Left ventricle myocardium superior (tissue), 1 donor: ENCODE measurements at places on chromosomes 16 and 17. TPM values are rescaled to one million over a fixed set of nuclear protein-coding genes. Genes with fewer than 3 reads are reported as not detected.

- DNase-seq = peak; percentile 60
Observed at GRCh38 chr16:85556456-85557082, 56.6 kb upstream of the GSE1 start.

GRCh38 chr16:565419-566330, 1.1 kb upstream of the NHLRC4 start:
- DNase-seq = no peak

Gene ADAD2
- total RNA-seq = not detected

- no peak for DNase-seq
Observed at GRCh38 chr17:80664217-80664790, 119.7 kb downstream of the RPTOR start.

GRCh38 chr17:21339011-21339410, 37.1 kb upstream of the KCNJ12 start:
- DNase-seq = no peak

DNA sequence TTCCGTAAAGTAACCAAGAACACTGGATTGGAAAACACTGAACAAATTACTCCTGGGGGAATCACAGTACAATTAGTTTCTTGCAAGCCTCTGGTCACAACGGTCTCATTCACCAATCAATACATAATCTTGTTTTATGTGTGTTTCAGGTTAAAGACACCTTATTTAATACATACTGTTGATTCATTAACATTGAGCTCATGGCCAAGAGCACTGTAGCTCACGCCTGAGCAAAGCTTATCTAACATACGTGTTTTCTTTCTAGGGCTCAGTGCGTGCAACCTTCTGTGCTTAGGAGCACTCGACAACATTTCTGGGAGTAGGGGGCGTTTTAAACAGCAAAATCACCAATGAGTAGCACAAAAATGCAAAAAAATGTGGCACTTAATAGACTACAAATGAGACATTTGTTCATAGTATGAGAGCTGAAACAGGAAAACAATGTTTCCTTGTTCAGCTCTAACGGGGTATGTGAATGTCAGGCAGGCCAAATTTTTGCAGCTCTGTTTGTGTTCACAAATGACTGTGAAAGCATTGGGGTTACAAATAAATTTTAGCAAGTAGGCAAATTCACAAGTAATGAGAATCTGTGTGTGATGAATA, 206.2 kb downstream of the CNTNAP4 start:
- no peak for DNase-seq

DNA sequence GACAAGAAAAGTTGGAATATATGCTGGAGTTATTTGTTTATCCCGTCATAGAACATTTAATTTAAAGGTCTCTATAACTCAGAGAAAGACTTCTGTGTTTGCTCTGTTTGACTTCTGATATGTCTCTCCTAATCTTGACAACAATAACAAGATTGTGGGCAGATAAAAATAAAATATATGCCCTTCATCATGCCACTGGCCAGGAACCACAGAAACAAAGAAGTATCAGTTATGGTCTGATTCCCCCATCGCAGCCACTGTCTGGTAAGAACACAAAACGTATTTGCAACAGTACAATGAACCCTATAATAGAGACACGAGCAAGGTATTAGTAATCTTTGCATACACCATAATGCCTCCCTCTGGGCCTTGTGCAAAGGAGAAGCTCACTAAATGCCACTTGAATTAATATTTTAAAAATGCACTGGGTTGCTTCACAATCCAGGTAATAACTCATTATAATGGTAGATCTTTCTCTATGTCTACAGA, 1498.3 kb downstream of the CDH11 start:
- DNase-seq = no peak

GRCh38 chr16:12455287-12455798, 348.3 kb downstream of the CPPED1 start:
- peak; percentile 79 for DNase-seq

DNA sequence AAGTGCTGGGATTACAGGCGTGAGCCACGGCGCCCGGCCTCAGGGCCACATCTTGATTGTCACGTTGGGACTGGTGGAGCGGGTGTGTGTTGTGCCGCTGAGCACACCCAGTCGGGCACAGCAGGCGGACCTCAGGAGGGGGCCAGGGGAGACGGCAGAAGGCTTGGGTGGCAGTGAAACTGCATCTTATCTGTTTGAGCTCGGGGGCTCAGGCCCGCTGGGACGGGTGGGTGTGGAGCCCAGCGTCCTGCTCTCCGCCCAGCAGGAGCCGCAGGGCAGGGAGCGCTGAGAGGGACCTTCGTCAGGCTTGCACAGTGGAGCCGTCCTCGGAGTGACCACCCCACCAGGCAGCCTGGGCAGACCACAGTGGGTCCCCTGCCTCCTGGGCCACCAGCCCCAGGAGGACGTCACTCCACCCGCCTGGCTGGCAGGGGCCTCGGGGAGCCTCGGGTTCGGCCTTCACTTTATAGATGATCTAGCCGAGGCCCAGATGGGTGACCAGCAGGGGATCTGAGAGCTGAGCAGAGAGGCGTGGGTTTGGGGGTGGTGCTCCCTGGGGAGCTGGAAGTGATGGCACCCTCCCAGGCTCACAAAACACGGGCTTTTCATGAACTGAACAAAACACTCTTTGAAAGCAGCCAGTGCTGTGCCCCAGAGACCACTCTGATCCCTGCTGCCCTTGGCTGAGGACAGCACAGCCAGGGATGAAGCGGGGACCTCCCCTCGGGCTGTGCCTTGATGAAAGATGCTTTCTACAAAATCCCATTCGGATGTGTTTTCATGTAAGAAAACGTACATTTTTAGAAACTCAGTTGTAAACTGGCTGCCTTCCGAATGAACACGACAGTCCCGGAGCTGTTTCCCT, 181.1 kb downstream of the SEC14L1 start:
- DNase-seq = no peak

DNA sequence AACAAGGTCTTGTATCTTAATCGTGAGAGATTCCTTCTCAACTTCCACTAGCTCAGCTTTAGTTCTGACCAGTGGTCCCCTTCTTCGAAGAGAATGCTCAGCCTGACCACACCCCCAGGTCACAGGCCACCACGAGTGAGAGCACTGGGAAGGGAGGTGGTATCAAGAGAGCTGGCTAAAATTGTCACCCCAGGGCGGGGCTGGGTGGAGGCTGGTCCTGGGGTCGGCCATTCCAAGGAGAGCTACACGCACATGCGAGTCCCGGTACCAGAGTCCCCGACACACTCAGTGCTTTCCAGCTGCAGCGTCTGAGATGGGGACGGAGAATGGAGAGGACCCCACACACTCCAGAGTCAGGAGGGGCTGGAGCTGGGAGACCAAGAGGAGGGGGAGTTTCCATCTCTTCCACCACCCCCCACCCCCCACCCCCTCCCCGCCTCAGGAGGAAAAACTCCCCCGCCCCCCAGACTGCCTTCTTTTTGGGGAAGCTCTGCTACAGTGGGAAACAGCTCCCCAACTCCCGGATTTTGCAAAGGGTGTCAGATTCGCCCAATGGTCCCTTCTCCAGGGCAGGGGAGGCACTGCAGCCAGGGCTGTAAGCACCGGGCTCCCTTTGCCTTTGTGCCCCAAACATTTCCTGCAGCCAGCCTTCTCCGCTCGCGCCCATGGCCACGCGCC, 1.6 kb downstream of the C1QL1 start:
- no peak for DNase-seq

- no peak for DNase-seq
Observed at GRCh38 chr17:78957128-78957527, 22.6 kb downstream of the LGALS3BP start.

Gene FOXL1
- total RNA-seq = 0.32 TPM

DNA sequence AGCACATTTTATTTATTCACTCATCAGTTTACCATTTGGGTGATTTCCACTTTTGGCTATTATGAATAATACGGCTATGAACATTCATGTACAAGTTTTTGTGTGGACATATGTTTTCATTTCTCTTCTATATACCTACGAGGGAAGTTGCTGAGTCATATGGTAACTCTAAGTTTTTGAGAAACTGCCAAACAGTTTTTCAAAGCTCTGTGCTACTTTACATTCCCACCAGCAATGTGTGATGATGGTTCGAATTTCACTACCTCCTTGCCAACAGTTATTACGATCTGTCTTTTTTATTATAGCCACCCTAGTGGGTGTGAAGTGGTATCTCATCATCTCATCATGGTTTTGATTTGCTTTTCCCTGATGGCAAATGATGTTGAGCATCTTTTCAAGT, 63.7 kb upstream of the MRTFB start:
- no peak for DNase-seq

DNA sequence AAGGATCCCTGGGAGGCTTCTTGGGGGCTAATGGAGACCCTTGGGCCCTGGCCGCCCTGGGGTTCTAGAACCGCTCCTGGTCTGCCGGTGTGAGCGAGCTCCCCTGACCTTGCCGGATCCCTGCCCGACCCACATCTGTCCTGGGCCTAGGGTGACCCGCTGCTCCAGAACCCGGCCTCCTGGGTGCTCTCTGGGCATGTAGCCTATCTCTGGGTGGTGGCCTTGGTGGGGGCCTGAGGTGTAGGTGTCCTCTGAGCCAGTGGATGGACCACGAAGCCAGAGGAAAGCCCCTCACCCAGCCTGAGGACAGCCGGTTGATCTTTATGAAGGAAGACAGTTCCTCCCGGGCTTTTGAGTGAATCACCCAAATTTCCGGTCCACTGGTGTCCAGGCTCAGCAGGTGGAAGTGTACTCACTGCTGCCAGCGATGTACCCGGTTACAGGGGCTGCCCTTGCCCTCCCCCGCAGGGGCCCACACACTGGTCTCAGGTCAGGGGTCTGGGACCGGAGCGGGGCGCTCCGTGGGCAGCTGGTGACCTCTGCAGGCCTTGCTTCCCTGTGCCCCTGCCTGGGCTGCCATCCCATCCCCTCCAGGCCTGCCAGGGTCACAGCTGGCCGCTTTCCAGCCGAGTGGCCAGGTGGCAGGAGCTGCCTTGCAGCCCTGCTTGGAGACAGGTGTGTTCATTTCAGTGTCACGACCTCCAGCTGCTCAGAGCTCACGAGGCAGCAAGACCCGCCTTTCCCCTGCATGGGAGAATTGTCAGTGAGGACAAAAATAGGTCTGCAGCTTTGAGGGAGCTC, 10.5 kb upstream of the GSE1 start:
- peak; percentile 39 for DNase-seq

DNA sequence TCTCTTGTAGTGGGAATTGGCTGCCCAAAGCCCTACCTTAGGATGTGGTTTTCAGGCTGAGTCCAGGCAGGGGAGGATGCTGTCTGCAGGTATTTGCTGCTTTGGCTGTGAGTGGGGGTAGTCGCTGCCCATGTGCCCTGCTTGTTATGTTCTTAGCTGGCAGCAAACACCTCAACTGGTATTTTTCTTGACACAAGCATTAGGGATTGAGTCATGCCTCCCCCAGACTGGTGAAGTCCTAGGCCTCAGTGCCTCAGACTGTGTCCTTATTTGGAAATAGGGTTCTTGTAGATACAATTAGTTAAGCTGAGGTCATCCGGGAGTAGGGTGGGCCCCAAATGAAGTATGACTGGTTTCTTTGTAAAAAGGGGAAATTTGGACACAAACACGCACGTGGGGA, 808.3 kb upstream of the EEF2KMT start:
- DNase-seq = no peak

- no peak for DNase-seq
Observed at GRCh38 chr16:4862639-4863038, 15.4 kb downstream of the UBN1 start.

Gene HCRT
- not detected for total RNA-seq

DNA sequence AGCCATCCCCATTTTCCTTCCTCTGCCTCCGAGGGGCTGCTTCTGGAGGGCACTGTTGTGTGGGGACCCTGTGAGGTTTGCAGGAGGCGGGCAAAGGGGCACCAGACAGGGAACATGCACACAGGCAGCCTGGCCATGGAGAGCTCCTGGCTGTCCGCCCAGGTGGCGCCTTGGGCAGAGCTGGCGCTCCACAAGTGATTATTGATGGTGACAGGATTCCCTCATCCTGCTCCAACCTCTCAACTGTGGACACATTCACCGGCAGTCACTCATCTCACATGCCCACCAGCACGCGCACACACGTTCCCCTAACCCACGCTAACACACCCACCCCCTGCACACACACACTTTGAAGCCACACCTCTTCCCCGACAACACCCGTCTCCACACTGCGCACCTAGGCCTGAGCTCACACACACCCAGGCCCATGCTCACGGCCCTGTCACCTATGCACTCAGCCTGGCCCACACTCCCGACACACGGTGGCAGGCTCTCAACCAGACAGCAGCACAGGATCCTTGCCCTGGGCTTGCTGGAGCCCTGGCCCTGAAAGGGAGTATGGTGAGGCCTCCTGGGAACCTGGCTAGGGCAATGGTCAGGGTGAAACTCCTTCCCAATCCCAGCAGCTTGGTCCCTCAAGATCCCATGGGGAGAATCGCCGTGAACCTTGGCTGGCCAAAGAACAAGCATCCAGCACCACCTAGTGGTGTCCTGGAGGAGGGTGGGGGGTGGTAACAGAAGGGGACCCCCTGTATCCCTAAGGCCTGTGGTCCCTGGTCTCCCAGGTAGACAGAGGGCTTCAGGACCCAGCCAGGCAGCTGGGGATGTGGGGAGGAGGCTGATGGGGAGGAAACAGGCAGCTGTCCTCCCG, 3.6 kb downstream of the PNMT start:
- peak; percentile 89 for DNase-seq

Gene RAB34
- total RNA-seq = 14.8 TPM
